ENCODE measurements at places on chromosomes 16 and 17.
A peak's percentile ranks its signal among the peaks of the same experiment; 100 is the strongest.

GRCh38 chr16:69190598-69190997, 3.6 kb downstream of the SNTB2 start:
- DNase-seq: no peak

DNA sequence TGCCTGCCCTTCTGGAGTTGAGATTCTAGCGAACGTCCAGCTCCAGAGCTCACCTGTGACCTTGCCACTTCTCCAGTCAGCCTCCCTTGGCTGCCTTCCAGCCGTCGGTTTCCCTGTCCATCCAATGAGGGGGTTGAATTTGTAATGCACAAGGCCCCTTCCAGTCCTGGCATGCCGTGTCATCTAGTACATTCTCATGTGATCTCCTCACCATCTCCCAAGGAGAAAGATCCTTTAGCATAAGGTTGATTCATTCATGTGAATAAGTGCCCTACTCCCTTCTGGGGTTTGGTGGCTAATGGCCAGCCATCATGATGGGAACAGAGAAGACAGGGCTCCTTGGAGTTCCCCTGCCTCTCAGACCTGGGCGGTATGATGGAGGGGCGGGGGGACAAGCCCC, 18.9 kb upstream of the ABCC3 start:
- no peak for DNase-seq

GRCh38 chr17:69064001-69064400, 3.3 kb upstream of the ABCA9 start:
- no peak for DNase-seq

DNA sequence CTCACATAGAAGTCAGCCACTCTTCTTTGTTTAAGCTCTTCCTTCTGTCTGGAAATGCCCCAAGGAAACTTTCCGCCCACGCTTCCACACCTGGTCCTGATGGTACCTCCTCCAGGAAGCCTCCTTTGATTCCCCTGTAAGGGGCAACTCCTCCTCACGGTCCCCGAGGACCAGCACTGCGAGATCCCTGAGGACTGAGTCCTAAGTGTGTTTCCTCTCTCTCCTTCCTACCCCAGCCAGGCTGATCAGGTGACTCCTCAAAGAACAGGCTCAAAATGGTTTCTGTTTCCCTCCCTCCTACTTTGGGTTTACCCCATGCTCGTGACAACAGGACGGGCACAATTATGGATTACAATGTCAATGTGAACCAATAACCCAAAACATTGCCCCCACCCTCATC, 63.0 kb upstream of the MED9 start:
- DNase-seq: no peak

DNA sequence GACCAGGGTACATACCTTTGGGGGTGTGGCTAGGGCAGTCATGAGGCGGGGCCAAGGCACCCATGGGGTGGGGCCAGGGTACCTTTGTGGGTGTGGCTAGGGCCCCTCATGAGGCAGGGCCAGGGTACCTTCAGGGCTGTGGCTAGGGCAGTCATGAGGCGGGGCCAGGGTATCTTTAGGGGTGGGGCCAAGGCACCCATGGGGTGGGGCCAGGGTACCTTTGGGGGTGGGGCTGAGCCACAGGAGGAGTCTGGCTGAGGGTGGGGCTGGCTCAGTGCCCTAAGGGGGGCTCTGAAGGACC, 3.5 kb downstream of the GNG13 start:
- DNase-seq: no peak

GRCh38 chr17:43891851-43892646, 15.3 kb downstream of the MPP2 start:
- DNase-seq: no peak

DNA sequence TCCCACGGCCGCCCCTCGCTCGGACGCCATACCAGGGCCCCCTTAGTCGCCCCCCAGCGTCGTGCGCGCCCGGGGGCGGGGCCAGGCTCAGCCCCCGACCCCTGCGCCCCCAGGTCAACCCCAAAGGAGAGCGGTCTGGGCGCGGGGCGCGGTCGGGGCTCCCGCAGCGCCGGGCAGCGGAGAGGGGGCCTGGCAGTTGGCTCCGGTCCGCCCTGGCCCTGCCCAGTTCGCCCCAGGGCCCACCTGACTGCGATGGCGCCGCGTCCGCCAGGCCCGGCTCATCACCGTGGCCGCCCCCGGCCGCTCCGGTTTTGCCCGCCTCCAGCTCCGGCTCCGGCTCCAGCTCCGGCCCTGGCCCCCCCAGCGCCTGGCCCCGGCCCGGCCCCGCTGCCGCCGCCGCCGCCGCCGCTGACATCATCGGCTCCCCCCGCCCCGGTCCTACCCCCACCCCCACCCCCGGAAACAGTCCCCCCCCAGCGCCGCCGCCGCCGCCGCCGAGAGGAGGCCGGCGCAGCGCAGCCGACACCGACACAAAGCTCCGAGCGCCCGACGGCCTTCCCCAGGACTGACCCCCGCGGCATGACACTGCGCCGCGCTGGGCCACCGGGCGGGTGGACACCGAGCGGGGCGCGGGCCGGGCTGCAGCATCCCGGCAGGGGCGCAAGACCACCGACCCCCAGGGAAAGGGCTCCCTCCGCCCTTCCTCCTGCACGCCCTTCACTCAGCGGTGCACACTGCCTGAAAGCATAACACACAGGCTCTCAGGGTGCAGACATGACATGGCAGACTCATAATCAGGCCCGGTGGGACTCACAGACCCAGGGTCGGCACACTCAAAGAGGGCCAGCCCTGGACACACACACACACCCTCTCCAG, at the start of gene ZBTB4:
Gene ZBTB4, minus strand, starts transcription at position 419 of the 876 bp plus-strand sequence. CDS start 12,830 bp downstream, outside the sequence.
- peak; percentile 60 for DNase-seq

GRCh38 chr17:63270610-63271009, 175.5 kb downstream of the CYB561 start:
- DNase-seq: no peak

DNA sequence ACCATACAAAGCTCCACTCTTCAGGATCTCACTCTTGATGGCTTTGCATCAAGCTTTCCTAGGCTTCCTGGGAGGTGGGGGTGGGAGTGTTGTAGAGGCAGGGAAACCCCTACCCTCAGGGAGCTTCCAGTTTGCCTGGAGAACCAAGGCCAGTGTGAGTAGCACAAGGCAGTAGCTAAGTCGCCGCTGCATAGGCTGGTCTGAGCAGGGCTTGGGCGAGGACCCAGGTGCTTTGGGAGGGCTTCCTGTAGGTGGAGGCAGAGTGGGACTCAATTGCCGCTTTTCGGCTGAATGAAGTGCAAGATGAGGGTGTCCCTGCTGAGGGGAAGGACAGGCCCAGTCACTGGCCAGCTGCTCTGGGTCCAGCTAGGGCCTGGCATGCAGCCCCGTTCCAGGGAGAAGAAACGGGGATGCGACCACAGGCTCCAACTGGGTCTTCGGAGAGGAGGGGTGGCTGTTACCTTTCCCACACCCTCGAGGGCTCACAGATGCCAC, 3.9 kb downstream of the CD79B start:
- DNase-seq: no peak

- no peak for DNase-seq
Measured at GRCh38 chr17:44761932-44762810, 3.4 kb downstream of the ADAM11 start.

All from activated CD4-positive, alpha-beta T cell treated with anti-CD3 and anti-CD28 coated beads for 4 hours (primary cell).